ENCODE measurements at places on chromosomes 6 and 20.

- DNase-seq, result peak; percentile 72
Measured at GRCh38 chr6:167683028-167683862, 143.5 kb upstream of the AFDN start.

DNA sequence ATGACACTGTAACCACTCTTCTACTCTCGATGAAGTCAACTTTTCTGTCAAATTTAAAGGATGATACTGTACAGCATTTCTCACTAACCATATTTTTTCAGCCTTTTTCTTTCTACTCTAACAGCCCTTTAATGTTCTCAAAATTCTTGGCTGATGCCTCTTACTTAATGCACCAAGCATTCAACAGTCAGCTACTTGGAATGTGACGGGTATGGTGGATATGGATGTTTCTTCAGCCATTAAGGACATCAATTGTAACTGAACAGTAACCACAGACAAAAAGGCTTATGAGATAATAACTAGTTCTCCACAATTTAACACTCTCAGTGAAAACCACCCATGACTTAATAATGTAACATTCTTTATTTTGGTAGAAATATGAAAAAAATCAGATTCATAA is 467.2 kb upstream of the ZNF337 start:
- DNase-seq, result peak; percentile 60

DNA sequence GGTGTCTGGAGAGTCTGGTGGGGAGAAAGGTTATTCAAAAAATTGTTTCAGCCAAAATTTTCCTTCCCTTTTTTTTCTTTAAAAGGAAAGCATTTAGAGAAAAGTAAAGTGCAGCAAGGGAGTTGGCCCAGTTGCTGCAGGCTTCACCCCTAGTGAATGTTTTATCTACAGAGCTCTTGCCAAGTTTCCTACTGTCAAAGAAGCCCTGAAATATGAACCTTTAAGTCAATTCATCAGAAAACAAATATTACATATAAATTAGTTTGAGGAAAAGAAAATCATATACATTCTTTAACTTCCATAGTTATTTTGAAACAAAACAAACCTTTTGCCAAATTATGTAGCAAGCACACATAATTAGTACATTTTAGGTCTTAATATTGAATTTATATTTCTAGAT is 25.0 kb upstream of the HMGCLL1 start:
- DNase-seq, result peak; percentile 37

GRCh38 chr6:39428152-39428551 is 105.7 kb upstream of the KCNK16 start:
- no peak for DNase-seq

DNA sequence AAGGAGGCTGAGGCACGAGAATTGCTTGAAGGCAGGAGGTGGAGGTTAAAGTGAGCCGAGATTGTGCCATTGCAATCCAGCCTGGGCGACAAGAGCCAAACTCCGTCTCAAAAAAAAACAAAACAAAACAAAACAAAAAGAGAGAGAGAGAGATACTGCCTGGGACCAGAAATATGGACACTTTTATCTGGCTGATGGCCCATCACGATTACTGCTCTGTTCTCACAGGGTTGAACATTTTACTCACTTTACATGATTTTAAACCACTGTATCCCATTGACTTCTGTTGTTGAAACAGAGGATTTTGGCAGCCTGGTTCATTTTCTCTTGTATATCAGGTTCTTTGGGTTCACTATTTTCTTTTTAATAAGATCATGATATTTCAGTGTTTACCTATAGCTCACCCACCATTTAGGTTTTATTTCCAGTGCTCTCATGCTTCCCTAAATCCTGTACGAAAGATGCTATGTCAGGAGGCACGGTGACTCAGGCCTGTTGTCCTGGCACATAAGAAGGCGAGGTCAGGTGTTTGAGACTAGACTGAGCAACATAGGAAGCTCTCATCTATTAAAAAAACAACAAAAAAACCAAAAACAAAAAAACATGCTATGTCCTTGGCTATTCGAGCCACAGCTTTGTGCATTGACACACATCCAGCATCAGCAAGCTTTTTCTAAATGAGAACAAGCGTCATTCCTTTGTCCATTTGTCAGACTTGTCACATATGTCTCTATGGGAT is 34.5 kb upstream of the RREB1 start:
- DNase-seq, result no peak

DNA sequence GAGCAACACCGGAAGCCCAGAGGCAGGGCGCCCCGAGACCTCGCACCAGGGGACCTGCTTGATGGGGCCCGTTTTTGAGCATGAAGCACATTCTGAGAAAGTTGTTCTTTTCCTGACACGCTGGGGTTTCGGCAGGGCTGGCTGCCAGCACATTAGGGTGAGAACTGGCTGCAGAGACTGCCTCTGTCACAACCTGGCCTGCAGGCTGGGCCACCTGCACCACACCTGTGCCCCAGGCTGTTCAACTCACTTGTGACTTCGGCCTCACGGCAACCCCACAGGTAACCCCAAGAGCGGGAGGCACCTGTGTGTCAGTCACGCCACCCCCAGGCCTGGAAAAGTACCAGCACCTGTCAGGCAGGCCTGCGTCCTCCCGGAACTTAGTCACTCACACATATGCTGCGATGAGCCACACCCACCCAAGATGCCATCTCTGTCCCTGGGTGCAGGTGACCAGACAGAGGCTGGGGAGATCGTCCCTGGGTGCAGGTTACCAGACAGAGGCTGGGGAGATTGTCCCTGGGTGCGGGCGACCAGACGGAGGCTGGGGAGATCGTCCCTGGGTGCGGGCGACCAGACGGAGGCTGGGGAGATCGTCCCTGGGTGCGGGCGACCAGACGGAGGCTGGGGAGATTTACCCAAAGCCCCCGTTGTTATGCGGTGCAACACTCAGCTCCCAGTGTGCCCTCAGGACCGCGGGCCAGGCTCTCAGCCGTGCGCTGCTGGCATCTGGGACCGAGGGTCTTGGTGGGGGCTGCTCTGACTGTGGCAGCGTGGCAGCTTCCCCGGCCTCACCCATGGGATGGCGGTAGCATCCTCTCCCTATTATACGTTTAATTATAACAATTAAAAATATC is 82.5 kb upstream of the BHLHE23 start:
- DNase-seq, result no peak

GRCh38 chr6:161954699-161955276 is 680.9 kb upstream of the AGPAT4 start:
- no peak for DNase-seq

GRCh38 chr20:25600632-25601031 is 15.3 kb upstream of the NINL start:
- peak; percentile 40 for DNase-seq

DNA sequence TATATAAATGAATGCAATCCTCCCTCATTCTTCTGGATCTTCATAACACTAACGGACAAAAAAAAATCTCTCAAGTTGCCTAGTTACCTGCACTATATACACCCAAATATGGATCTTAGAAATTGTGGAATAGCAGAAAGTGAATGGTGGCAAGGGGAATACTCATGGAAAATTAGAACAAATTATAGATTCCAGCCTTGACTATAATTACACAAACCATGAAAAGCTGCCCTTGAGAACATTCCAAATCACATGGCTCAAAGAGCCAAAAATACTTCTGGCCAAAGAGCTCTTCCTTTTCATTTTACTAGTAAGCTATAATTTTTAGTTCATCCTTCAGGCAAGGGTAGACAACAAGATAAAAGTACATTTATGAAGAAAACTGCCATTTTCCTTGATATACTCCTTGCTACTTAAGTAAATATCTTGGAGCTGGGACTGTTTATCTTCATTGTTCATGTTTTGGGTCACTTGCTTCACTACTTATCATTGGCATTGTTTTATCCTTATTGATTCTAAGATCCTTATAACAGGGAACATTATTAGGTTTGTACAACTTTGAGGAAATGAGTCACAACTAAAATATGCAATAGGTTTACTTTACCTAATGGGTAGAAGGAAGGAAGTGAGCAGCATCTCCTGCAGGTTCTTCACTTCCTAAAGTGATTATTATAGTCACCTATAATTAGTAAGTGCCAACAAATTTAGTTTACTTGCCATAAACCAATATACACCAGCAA is 6.4 kb upstream of the MTRES1 start:
- no peak for DNase-seq

- DNase-seq, result peak; percentile 9
Measured at GRCh38 chr6:169371344-169372127, 117.9 kb upstream of the THBS2 start.

DNA sequence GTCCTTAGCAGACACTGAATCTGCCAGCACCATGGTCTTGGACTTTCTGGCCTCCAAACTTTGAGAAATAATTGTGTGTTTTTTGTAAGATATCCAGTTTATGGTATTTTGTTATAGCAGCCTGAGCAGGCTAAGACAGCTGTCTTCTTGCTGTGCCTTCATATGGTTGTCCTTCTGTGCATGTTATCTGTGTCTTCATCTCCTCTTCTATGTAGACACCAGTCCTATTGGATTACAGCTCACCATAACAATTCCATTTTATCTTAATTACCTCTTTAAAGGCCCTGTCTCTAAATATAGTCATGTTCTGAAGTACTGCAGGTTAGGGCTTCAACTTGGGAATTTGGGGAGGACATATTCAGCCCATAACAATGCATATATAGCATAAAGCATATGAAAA is 44.3 kb upstream of the REV3L start:
- no peak for DNase-seq

DNA sequence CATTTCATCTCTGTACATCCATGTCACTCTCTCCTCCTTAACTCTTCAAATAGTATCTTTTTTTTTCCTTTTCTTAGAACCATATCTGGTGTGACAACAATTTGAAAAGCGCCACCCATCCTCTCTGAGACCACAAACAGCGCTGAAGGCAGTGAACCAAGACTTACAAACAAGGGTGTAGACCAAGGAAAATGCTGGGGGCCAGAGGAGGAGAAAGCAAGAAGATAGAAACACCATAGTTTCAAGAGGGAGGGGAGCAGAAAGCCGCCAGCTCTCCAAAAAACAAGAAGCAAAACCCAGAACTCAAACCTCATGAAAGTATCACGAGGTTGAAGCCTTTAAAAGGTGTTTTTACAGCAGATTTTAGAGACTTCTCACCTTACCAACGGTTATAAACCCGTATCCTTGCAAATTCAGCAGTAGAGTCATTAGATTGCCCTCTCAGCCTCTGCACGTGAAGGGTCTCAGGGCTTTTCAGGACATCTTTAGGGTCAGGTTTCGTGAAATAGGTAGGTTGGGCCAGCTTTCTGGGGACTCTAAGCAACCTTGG is 13.3 kb upstream of the RIPOR2 start:
- DNase-seq, result no peak

GRCh38 chr6:49548613-49549304 is 1.7 kb upstream of the C6orf141 start:
- DNase-seq, result no peak

- no peak for DNase-seq
Measured at GRCh38 chr20:63471717-63471980, 806 bp downstream of the KCNQ2 start.

GRCh38 chr6:34196116-34196832 is 40.4 kb upstream of the HMGA1 start:
- DNase-seq, result peak; percentile 57

- DNase-seq, result peak; percentile 57
Measured at GRCh38 chr6:126804332-126805064, 314.0 kb upstream of the RSPO3 start.

GRCh38 chr20:37534401-37535157 is 6.9 kb upstream of the BLCAP start:
- DNase-seq, result peak; percentile 83

DNA sequence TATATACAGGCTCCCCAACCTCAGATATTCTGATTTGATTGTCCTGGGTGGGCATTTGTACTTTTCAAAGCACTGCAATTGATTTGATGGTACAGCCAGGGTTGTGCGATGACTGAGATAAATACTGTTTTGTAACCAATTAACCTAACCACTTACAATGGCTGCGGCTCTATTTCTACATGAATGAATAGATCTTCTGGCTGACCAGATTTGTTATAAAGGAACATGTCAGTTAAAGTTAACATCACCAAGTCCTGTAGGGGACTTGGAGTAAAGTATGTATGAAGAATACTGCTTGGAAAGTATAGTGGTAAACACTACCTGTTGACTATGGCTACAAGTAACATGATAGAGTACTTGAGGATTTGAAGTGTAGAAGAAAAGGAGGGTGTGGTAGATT is 369.2 kb upstream of the JAG1 start:
- DNase-seq, result no peak

- no peak for DNase-seq
Measured at GRCh38 chr6:39657355-39658135, 67.7 kb downstream of the KIF6 start.

- no peak for DNase-seq
Measured at GRCh38 chr20:9571783-9572182, 57.4 kb downstream of the LAMP5 start.

DNA sequence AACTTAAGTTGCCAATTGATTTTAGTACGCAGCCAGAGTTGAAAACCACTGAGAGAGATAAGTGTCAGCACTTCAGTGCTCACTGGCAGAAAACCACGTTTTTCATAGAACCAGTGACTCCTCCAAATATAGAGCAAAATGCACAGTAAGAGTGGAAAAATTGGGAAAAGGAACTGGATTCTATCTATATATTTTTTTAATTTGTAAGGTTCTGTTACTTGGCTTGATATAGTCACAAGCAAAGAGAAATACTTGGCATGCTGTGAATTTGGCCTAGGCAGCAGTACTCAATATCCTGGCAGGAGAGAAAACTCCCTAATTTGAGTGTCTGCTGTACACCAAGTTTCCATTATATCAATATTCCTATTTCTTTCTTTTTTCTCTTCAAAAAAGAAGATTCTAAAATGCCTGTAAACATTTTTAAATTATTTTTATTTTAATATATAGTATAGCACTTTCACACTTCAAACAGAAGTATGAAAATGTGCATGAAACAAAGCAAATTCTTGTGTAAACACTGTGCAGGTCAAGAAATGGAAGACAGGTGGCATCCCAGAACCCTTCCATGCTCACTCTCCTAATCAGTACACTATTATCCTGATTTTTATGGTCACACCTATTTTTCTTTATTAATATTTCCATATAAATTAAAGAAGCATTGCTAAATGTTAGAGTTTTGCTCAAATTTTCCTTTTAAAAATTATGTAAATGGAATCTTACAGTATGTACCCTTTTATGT is 561.8 kb upstream of the RNF217 start:
- no peak for DNase-seq

DNA sequence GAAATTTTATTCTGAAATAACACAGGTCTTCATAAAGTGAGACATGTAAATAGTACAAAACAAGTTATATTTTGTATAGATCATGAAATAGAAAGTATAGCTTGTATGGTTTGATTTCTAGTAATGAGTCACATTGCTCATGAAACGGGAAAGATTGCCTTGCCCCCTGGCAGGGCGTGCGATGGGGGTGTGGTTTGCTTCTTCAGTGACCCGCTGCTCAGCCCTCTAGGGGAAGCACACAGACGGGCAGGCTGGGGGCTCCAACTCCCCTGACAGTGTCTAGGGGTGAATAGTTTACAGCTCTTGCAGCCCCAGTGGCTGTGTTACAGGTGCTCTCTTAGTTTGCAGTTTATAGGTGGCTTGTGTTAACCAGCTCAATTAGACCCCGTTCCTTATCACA is 170.5 kb upstream of the RGS17 start:
- DNase-seq, result no peak

Data from iris pigment epithelial cell (primary cell).